ENCODE measurements at places on chromosomes 5 and 9.

- no peak for DNase-seq
Measured at GRCh38 chr5:39175273-39175955, 43.9 kb downstream of the FYB1 start.

- DNase-seq = no peak
Measured at GRCh38 chr9:20065796-20066700, 277.2 kb upstream of the SLC24A2 start.

- DNase-seq = no peak
Measured at GRCh38 chr5:168985454-168985853, 315.5 kb downstream of the SLIT3 start.

GRCh38 chr5:40401284-40402006 lies 278.3 kb upstream of the PTGER4 start:
- DNase-seq = no peak

DNA sequence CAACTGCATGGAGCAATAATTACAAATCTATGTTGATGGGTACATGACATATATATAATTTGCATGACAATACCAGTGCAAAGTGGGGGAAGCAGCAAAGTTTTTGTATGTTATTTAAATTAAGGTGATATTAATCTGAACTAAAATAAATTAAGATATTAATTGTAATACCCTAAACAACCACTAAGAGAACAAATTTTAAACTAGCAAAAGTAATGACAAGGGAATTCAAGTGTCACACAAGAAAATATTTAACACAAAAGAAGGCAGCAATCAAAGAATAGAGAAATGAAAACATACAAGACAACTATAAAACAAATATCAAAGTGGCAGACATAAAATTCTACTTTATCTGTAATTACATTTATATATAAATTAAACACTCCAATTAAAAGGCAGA lies 2003.4 kb downstream of the MAT2B start:
- DNase-seq = no peak

GRCh38 chr9:133429641-133430161 lies 7.5 kb downstream of the ADAMTS13 start:
- DNase-seq = no peak

DNA sequence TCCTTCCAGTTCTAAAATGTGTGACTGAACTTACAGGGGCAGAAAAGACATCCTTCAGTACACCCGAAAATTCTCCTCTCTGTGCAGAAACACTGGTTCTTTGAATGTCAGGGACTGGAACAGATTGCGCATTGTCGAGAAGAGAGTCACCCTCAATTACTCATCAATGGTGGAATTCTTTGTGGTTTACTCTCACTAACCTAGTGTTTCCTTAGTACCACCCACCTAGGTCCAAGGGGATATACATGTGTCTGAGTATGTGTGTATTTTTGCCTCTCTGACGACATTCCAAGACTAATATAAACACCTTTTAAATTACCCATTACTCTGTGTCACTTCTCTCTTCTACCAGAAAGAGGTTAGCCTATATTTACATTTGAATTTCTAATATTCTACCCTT lies 660.8 kb downstream of the TLE1 start:
- no peak for DNase-seq

- no peak for DNase-seq
Measured at GRCh38 chr9:83637389-83637788, 14.4 kb downstream of the IDNK start.

DNA sequence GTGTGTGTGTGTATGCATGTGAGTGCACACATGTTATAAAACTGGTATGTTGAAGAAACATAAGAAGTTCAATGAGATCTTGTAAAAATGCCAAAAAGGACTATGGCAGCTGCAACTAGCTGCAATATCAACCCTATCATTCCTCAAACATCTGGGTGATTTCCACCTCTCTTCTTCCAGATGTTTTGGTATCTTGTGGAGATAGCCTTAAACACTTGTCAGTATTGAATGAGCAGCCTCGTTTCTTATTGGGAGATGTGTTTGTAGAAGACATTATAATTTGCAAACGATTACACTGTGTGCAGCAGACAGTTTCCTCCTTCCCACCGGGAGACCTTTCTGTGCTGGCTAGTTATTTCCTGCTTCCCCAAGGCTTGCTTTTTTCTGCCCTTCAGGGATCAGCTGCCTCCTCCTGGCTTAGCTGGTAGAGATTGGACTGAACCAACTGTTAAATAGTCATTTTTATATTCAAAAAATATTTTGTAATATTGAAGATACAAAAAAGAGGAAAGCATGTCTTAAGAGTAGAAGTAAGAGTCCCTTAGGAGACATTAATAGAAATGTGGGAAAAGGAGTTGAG lies 168.4 kb upstream of the MPDZ start:
- no peak for DNase-seq

DNA sequence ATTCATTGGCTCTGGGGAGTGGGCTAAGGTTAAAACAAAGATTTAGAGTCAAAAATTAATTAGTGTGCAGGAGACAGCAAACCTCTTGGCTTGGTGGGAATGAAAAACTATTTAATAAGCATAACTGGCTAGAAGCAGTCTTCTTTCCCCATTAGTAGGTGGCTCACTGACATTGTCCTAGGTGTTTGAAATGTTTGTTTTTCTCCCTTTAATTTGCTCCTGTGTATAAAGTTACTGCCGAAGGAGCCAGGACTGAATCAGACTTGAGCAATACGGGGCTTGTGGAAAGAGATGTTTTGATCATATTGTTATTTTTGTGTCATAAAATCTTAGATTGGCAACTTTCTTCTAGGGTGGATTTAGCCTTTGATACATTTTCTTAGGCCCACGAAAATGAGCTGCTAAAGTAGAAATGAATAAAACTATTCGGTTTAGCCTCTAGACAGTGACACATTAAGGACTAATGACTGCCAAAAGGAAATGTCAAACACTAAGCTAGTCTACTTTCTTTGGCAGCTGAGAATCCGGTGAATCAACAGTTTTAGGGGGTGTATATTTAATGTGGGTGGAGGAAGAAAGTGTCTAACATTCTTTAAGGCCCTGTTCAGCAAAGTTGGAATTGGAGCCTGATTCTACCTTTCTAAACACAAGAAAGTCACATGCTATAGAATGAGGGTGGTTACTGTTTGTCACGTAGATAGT lies 30.2 kb downstream of the LRRTM2 start:
- DNase-seq = no peak

GRCh38 chr5:148458036-148458888 lies 74.5 kb downstream of the FBXO38 start:
- DNase-seq = no peak

- no peak for DNase-seq
Measured at GRCh38 chr5:80206282-80206681, 49.6 kb downstream of the SERINC5 start.

DNA sequence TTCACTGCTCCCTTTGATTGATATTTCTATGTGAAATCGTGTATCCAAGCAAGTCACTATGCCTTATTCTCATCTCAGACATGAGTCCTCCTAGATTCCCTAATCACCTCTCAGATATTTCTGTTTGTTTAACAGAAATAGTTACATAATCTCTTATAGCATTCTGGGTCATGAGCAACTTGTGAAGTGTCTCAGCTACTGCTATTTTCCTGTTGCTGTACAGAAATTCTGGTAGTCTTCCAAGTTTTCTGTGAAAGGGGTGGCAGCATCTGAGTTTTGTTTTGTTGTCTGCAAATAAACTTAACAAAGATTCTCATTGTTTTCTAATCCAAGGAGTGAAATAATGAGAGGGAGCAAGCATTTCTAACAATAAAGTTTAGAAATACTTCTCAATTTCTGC lies 256.9 kb upstream of the ST8SIA4 start:
- DNase-seq = no peak

- no peak for DNase-seq
Measured at GRCh38 chr9:115024925-115025535, 92.9 kb downstream of the TNC start.

DNA sequence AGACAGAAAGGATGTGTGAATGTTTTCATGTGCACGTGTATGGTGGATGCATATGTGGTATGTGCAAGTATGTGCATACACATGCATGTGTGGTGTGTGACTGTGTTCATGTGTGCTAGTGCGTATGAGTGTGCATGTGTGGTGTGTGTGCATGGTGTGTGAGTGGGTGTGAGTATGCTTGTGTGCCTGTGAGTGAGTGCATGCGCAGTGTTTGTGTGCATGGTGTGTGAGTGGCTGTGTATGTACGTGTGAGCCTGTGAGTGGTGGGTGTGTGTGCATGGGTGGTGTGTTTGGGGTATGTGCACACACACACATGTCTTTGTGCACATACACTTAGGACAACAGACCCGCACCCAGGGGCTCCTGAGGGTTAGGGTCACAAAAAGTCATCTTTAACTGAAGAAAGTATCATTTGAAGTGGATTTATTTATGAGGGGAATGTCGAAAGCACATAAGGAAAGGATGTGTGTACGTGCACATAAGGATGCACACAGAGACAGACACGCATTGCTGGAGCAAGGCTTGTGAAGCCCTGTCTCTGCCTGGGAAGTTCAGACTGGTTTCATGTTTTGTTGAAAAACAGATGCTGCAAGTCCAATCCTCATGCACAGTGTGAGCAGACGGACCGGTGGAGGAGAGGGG lies 237.0 kb downstream of the SYK start:
- no peak for DNase-seq

- DNase-seq = no peak
Measured at GRCh38 chr9:37243588-37244345, 123.4 kb downstream of the ZCCHC7 start.

GRCh38 chr5:36402512-36402906 lies 100.8 kb upstream of the RANBP3L start:
- no peak for DNase-seq

- no peak for DNase-seq
Measured at GRCh38 chr5:36795366-36795765, 81.2 kb upstream of the NIPBL start.

DNA sequence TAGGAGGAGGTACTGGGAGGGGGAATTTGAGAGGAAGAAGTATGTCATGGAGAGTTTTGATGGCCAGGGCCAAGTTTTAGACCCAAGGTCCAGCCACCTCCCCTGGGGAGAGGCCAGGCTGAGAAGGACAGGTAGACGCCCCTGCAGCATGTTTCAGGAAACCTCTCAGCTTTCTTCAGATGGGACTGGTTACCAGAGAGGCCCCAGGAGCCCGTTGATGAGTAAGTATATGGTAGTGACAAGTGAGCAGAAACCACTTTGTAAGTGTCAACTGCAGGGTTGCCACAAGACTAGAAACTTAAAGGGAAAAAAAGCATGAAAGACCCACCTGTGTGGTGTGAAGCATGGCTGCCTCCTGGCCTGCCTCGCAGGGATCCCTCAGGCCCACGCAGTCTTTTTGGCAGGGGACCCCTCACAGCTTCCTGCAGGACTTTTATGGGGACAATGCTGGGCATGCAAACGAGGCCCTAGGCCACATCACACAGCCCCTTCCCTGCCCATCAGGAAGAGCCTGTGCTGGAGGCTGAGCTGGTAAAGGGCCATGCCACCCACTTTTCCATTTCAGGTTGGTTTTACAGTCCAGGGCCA lies 255.9 kb downstream of the FSTL4 start:
- no peak for DNase-seq

GRCh38 chr5:168683247-168683926 lies 104.2 kb upstream of the PANK3 start:
- no peak for DNase-seq

- DNase-seq = no peak
Measured at GRCh38 chr9:1454616-1455347, 404.6 kb downstream of the DMRT2 start.

DNA sequence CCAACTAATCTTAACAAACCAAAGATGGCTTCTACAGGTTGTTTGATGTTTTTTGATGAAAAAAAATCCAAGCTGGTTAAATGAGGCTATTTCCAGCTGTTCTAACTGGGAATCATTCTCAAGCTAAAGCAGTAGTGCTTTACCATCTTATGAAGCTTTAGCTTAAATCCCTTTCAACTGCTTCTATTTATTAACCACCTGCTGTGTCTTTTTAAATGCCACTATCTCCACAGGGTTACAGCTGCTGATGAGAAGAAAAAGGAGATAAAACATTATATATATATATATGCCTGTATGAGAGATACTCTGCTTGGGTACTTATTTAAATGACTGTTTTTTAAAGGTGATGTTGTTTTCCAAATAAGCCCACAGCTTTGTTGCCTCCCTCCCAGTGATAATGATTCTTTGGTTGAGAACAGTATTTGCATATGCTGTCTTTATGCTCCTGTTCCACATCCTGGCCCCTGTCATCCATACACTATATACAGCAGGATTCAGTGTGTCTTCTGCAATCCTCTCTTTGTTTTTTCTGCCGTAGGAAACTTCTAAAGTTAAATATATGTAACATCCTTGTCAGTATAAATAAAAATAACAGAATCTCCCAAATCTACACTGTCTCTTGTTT lies 164.0 kb downstream of the PAM start:
- DNase-seq = no peak

All from NCI-H187 treated with DMSO at 0.1 percent for 48 hours (cell line).